ENCODE measurements at places on chromosomes 3 and 15.

- DNase-seq, result no peak
These were observed 1149.6 kb downstream of the IGSF11 start for GRCh38 chr3:117885011-117885441.

GRCh38 chr15:62807539-62808130 is 234.9 kb upstream of the TPM1 start:
- no peak for DNase-seq

DNA sequence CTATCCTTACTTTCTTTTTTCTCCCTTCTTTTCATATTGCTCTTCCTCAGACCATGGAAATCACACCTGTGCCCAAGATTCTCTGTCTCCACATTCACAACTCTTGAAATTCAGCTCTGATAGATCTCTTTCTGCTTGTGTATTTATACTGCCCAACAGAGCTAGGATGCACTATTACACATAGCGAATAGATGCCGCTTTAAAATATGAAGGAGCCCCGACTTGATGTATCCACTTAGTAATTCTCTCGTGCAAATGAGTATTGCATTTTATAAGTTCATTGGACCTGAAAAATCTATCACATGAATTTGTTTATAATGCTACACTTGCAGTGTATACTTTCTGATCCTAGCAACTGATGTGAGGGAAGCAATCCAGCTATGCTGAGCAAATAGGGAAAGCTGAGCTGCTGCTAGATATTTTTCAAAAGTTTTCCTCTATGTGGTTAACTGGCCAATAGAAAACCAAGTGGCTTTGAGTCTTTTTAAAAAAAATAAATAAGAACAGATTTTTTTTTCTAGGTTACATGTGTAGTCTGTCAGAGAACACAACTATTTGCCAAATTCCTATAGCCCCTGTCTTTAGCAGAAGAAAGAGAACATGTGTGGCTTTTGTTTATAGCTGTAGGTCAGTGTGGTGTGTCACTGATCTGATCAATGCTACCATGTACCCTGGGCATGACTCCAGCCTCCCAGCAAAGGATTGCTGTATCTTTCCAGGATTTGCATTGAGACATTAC is 64.3 kb upstream of the LEKR1 start:
- DNase-seq, result no peak

DNA sequence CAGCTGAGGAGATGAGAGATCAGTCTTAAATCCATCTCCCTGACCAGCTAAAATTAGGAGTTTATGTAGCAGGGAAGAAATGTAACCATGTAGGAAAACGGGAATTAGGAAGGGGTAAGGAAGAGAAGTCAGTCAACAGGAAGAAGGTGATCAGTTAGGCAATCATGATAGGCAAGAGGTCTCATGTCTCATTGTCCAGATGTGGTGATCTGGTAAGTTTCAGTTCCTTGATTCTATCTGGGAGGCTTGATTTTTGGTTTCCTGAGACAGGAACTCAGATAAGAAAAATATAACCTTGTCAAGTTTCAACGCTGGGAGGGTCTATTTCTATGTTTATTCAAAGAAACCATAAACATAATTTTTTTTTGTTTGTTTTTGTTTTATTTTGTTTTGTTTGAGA is 40.3 kb upstream of the TBC1D5 start:
- no peak for DNase-seq

GRCh38 chr3:131535131-131535530 is 32.4 kb upstream of the MRPL3 start:
- no peak for DNase-seq

DNA sequence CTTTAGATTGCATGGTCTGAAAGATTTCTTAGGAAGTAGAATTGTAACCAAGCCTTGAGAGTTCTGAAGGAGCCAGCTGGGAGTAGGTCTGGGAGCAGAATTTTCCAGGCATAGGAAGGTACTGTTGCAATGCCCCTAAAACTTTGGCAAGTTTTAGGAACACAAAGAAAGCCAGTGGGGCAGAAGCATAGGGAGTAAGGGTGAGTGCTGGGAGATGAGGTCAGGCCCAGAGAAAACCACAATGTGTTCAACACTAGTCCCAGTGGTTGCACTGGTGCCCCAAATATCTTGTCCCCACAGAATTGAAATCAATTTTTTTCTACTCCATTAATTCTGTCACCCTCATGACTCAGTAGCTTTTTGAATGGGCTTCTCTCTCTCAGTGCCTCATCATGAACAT is 120.7 kb upstream of the GALNT15 start:
- no peak for DNase-seq

DNA sequence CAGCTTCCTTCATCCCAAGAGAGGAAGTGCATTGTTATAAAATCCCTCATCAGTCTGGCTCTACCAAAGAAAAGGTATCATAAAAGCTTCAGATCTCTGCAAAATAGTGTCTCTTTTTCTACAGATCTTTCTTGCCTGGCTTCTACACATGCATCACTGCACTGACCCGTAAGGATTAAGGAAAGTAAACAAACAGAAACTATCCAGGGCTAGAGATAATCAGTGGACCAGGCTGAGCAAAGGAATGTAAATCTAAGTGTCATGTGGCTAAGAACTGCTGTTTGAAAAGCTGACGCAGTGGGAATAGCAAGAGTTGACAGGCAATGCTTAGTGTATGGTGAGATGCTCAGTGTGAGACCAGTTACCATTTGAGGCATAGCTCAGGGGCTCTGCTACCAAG is 339.7 kb downstream of the IL5RA start:
- DNase-seq, result no peak

- no peak for DNase-seq
These were observed 18.6 kb downstream of the IQSEC1 start for GRCh38 chr3:13054341-13055285.
